CD4-positive, alpha-beta memory T cell (primary cell): ENCODE measurements at places on chromosomes 1 and 21. TPM values are rescaled to one million over a fixed set of nuclear protein-coding genes. Genes with fewer than 3 reads are reported as not detected.

GRCh38 chr1:21909787-21910503 is 27.2 kb downstream of the HSPG2 start:
- peaks cover 4% of the 10 kb centered on the region for H3K4me1 ChIP-seq
- H3K4me3 ChIP-seq, result no peak overlapping the region
- no peaks in the 10 kb centered on the region for H3K36me3 ChIP-seq
- no peaks in the 10 kb centered on the region for H3K27me3 ChIP-seq
- H3K27ac ChIP-seq, result no peak overlapping the region
- DNase-seq, result no peak

DNA sequence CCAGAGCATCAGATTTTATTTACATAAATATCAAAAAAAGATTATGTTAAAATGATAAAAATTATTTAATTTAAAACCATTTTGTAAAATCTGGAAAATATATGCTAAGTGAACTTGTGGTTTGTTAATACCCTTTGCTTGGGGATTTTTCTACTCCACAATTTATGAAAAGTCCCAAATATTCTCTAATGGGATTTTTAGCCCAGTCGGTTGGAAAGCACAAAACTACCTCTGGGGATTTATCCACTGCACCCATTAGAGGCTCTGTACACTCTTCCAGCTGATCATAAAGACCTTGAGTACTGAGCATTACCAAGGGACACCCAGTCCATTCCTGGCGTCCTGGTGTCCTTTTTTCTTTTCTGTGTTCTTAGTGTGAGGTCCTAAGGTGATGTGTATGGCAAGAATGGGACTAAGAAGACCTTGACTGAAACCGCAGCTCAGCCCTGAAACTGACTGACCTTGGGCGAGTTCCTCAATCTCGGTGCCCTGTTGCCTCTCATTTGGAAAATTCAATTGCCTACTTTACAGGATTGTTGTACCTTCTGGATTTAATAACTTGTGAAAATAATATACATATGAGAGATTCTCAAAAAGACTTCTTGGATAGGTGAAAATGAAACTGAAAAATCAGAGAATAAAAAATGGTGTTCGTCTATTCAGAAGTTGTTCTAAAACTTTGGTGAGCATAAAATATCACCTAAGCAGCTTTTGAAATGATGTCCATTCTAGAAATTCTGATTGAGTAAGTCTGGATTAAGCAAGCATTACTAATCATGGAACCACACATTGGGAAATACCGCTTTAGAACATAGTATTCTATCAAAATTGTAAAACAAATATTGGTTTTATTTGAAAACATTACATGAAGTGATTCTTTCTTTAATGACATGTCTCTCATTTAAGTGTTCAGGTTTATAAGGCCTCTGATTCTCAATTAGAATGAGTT is 21.5 kb upstream of the SAMSN1 start:
- no peak overlapping the region for H3K27ac ChIP-seq
- no peak for DNase-seq
- H3K27me3 ChIP-seq, result no peaks in the 10 kb centered on the region
- no peaks in the 10 kb centered on the region for H3K36me3 ChIP-seq
- H3K4me3 ChIP-seq, result no peak overlapping the region

DNA sequence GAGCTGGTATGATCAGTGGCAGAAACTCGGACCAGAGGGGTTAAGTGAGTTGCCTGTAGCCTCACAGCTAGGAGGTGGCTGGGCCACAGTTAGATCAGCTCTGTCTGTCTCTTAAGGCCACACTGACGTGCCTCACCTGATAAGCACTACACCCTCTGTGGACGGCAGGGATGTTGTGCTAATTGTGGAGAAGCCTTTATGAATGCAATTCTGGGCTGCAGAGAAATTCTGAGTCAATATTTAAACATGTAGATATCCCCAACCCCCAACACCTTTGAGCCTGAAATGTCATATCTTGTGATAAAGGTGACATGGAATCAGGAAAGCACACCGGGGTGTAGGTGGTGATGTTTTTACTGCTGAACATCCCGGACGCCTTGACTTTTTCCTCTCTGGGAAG is 88.3 kb downstream of the KCNJ6 start:
- DNase-seq, result no peak
- H3K36me3 ChIP-seq, result no peaks in the 10 kb centered on the region
- H3K27me3 ChIP-seq, result no peaks in the 10 kb centered on the region
- H3K27ac ChIP-seq, result no peak overlapping the region
- no peak overlapping the region for H3K4me3 ChIP-seq

DNA sequence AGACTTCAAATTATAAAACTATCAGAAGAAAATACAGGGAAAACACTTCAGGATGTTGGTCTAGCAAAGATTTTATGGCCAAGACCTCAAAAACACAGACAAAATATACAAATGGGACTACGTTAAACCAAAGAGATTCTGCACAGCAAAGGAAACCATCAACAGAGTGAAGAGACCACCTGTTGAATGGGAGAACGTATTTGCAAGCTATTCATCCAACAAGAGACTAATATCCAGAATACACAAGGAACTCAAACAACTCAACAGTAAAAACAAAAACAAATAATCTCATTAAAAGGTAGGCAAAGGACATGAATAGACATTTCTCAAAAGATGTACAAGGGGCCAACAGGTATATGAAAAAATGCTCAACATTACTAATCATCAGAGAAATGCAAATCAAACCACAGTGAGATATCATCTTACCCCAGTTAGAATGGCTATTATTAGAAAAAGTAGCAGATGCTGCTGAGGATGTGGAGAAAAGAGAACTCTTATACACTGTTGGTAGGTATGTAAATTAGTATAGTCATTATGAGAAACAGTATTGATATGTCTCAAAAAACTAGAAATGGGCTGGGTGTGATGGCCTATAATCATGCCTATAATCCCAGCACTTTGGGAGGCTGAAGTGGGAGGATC is 112.6 kb downstream of the LRIG2 start:
- no peaks in the 10 kb centered on the region for H3K4me1 ChIP-seq
- no peaks in the 10 kb centered on the region for H3K36me3 ChIP-seq
- no peaks in the 10 kb centered on the region for H3K27me3 ChIP-seq
- no peak overlapping the region for H3K27ac ChIP-seq
- no peak for DNase-seq

- no peak overlapping the region for H3K4me3 ChIP-seq
- H3K27ac ChIP-seq, result no peak overlapping the region
- no peaks in the 10 kb centered on the region for H3K4me1 ChIP-seq
- DNase-seq, result no peak
- no peaks in the 10 kb centered on the region for H3K27me3 ChIP-seq
Measured at GRCh38 chr1:108106775-108107174, 93.4 kb downstream of the SLC25A24 start.

DNA sequence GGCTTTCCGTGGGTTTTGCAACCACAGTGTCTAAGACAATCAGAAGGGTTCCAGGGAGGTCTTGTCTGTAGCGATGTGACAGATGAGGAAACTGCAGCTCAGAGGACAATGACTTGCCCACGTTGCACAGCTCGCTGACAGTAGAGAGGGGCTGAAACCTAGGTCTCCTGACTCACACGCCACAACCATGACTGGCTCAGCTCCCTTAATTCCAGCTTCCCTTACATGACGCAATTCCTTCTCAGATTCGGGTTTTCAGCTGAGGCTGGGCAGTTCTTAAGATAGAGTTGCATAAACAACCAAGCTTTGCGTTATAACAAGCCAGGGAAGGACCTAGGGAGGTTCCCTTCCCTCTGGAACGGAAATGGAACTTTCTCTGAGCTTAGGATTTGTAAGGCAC is 36.3 kb downstream of the DHCR24 start:
- H3K27me3 ChIP-seq, result no peaks in the 10 kb centered on the region
- H3K4me1 ChIP-seq, result no peaks in the 10 kb centered on the region
- H3K36me3 ChIP-seq, result peaks cover 9% of the 10 kb centered on the region

DNA sequence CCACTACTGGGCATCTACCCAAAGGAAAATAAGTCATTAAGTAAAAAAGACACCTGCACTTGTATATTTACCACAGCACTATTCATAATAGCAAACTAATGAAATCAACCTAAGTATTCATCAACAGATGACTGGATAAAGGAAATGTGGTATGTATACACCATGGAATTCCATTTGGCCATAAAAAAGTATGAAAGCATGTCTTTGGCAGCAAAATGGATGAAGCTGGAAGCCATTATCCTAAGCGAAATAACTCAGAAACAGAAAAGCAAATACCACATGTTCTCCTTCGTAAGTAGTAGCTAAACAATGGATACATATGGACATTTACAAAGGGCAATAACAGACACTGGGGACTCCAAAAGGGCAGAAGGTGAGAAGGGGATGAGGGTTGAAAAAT is 485.7 kb upstream of the BRINP3 start:
- no peak overlapping the region for H3K4me3 ChIP-seq
- DNase-seq, result no peak
- H3K4me1 ChIP-seq, result no peaks in the 10 kb centered on the region
- no peaks in the 10 kb centered on the region for H3K27me3 ChIP-seq

DNA sequence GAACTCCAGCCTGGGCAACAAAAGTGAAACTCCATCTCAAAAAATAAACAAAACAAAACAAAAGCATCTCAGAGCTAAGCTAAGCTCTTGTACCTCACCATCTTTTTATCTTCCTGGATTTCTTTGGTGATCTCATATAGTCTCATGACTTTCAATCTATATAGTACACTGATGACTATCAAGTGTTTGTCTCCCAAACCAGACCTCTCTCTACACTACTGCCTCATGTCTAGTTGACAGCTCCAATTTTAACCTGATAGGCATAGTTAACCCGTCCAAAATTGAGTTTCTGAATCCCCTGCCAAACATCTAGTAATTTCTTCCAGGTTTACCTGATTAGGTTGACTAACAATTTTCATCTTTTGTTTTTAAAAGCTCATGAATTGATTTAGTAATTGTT is 151.7 kb downstream of the COP1 start:
- no peak overlapping the region for H3K4me3 ChIP-seq
- H3K27me3 ChIP-seq, result no peaks in the 10 kb centered on the region
- H3K27ac ChIP-seq, result no peak overlapping the region
- DNase-seq, result no peak
- H3K4me1 ChIP-seq, result no peaks in the 10 kb centered on the region
- H3K36me3 ChIP-seq, result no peaks in the 10 kb centered on the region

DNA sequence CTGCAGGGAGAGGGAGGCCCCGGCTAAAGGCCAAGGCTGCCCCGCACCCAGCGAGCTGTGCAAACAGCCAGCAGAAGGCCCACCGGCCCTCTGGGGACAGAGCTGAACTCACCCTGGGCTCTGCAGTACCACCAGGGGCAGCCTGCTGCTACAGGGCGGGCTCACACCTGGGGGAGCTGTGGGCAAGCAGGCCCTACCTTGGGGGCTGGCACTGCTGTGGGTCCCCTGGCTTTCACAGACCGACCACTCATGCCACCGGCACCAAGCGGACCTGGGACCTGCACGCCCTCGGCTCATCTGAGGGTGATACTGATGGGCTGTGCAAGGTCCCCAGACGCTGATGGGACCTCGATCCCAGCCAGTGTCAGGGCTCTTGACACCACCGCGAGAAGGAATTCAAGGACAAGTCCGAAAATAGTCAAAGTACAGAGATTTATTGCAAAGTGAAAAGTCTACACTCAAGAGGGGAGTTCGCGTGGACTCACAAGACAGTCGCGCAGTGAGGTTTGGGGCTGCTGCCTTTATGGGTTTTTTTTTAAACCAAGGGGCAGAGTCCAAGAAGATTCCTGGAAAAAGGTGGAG is 61.0 kb upstream of the ADARB1 start:
- no peak overlapping the region for H3K4me3 ChIP-seq
- H3K36me3 ChIP-seq, result no peaks in the 10 kb centered on the region
- peaks cover 12% of the 10 kb centered on the region for H3K27me3 ChIP-seq

GRCh38 chr1:201530741-201531531 is 8.0 kb upstream of the NAV1 start:
- no peak for DNase-seq
- H3K36me3 ChIP-seq, result no peaks in the 10 kb centered on the region
- H3K27me3 ChIP-seq, result no peaks in the 10 kb centered on the region
- no peaks in the 10 kb centered on the region for H3K4me1 ChIP-seq
- H3K27ac ChIP-seq, result no peak overlapping the region
- no peak overlapping the region for H3K4me3 ChIP-seq

GRCh38 chr1:109369167-109369746 is 28.5 kb downstream of the SORT1 start:
- H3K27me3 ChIP-seq, result no peaks in the 10 kb centered on the region
- H3K4me3 ChIP-seq, result no peak overlapping the region
- no peaks in the 10 kb centered on the region for H3K36me3 ChIP-seq
- H3K4me1 ChIP-seq, result peaks cover 8% of the 10 kb centered on the region
- no peak overlapping the region for H3K27ac ChIP-seq
- DNase-seq, result no peak

DNA sequence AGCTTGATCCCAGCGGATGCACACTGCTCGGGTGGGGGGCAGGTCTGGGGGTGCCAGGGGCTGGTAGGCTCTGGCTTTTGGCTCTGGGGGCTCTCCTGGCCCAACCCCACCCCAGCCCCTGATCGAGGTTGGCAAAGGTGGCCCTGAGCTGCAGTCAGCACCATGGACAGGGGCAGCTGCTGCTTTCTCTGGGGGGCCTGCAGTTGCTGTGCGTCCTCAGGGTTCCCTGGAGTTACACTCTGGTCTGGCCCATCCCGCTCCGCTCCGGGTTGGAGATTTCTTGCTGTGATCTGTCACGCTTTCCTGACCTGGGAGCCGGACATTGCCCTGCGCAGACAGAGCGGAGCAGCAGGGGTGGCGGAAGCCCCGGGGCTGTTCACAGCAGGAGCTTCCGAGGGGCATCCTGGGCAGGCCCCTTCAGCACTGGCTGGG is 8.0 kb upstream of the PLCH2 start:
- peak; percentile 27 for DNase-seq
- no peaks in the 10 kb centered on the region for H3K27me3 ChIP-seq
- peaks cover 14% of the 10 kb centered on the region for H3K4me1 ChIP-seq
- H3K36me3 ChIP-seq, result no peaks in the 10 kb centered on the region

GRCh38 chr21:45292399-45293219 is 4.9 kb upstream of the POFUT2 start:
- peaks cover 16% of the 10 kb centered on the region for H3K4me1 ChIP-seq
- no peaks in the 10 kb centered on the region for H3K36me3 ChIP-seq
- H3K27ac ChIP-seq, result no peak overlapping the region
- H3K27me3 ChIP-seq, result no peaks in the 10 kb centered on the region
- DNase-seq, result peak; percentile 65

- no peaks in the 10 kb centered on the region for H3K4me1 ChIP-seq
- H3K36me3 ChIP-seq, result no peaks in the 10 kb centered on the region
- no peak overlapping the region for H3K27ac ChIP-seq
- DNase-seq, result no peak
- no peak overlapping the region for H3K4me3 ChIP-seq
Measured at GRCh38 chr1:153395136-153395685, 4.3 kb upstream of the S100A8 start.

GRCh38 chr1:6950001-6950765 is 164.9 kb downstream of the CAMTA1 start:
- no peaks in the 10 kb centered on the region for H3K4me1 ChIP-seq
- H3K4me3 ChIP-seq, result no peak overlapping the region
- no peaks in the 10 kb centered on the region for H3K36me3 ChIP-seq
- no peaks in the 10 kb centered on the region for H3K27me3 ChIP-seq

DNA sequence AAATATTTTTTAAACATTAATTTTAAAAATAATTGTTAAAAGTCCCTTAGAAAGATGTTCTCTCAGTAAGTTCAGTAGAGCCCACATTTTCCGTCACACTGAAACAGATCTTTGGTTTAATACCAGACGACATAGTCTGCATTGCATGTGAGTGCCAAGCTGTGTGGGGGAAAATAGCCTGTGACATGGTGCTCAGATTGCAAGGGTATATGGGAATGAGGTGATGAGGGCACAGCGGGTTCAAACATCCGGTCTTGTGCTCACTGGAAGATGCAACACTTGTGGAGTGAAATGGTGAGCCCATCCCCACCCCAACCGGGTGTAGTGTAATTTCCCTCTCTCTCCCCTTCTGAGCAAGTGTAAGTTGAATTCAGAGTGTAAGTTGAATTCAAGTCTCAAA is 114.3 kb downstream of the PEX14 start:
- H3K36me3 ChIP-seq, result no peaks in the 10 kb centered on the region

The HES2 gene
- not detected for total RNA-seq

The TEKT2 gene
- not detected for total RNA-seq

The SMIM1 gene
- total RNA-seq, result 4.7 TPM

The AP4B1 gene
- total RNA-seq, result 74.5 TPM

The DOP1B gene
- total RNA-seq, result 24.0 TPM
